ENCODE measurements at places on chromosomes 3 and 15.

GRCh38 chr3:47636921-47637320 is 58.3 kb upstream of the CSPG5 start:
- DNase-seq = no peak

GRCh38 chr15:69787791-69788190 is 309.9 kb downstream of the TLE3 start:
- DNase-seq = no peak

DNA sequence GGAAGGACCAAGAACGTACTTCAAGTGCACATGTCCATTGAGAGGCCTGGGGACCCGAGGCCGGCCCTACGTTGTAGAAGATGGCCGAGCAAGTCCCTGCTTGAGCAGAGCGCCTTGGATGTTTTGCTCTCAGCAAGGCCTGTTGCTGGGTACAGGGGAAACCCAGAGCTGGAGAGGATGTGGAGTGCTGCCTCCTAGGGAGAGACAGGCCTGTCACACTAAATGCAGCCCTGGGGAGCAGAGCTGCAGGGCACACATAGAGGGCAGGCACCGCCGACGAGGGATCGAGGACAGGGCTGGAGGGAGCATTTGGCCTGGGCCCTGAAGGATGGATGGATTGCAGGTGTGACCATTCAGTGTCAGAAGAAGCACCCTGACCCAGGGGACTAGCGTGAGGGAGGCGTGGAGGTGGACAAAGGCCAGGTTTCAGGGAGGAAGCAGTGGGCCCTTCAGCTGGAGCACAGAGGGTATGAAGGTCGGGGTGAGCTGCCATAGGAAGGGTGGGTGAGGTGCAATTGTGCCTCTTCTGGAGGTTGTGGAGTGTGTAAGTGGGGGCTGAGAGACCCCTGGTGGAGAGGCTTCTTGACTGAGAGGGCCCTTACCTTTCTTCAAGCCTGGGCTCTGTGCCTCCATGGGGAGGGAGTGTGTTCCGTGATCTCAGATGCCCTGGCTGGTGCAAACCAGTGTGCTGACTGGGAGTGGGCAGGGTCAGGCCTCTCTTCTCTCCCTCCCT is 142.4 kb downstream of the CHDH start:
- DNase-seq = no peak

DNA sequence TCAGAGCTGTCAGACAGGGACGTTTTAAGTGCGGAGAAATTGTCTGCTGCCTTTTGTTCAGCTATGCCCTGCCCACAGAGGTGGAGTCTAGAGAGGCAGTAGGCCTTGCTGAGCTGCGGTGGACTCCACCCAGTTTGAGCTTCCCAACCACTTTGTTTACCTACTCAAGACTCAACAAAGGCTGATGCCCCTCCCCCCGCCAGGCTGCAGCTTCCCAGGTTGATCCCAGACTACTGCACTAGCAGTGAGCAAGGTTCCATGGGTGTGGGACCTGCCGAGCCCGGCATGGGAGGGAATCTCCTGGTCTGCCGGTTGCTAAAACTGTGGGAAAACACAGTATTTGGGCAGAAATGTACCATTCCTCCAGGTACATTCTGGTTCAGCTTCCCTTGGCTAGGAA is 282.1 kb downstream of the VGLL3 start:
- DNase-seq = no peak

GRCh38 chr15:62957130-62957529 is 85.4 kb upstream of the TPM1 start:
- DNase-seq = no peak

DNA sequence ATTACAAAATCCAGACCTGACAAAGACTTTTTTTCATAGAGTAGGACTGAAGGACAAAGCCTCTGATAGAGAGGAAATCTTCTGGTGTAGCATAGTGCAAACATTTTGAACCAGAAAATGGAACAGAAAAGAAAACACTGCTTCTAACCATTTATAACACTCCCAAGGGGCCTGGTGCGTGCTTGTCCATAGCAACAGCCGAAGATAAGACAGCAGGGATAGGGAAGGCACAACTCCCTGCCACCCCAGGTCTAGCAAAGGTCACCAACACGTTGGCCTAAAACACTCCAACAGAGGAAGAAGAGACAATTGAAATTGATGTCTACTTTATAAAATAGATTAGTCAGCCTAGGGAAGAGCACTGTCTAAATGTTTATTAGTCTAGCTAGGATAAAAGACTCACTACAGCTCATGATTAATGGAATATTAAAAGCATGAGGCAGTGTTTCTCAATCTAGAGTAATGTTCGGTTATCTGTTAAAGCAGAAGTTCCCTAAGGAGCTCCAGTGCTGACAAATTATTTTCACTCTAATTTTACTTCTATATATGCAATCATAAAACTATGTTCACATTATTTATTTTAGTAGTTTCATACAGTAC is 145.2 kb downstream of the P3H2 start:
- DNase-seq = no peak

GRCh38 chr3:37810848-37811247 is 50.8 kb upstream of the CTDSPL start:
- no peak for DNase-seq

- no peak for DNase-seq
Observed at GRCh38 chr15:47885920-47886319, 168.6 kb downstream of the SEMA6D start.

- DNase-seq = no peak
Observed at GRCh38 chr3:99633887-99634558, 4.4 kb upstream of the COL8A1 start.
